ENCODE measurements at places on chromosomes 7 and 10.

- DNase-seq = no peak
Observed at GRCh38 chr7:44538093-44538797, 2.9 kb downstream of the NPC1L1 start.

DNA sequence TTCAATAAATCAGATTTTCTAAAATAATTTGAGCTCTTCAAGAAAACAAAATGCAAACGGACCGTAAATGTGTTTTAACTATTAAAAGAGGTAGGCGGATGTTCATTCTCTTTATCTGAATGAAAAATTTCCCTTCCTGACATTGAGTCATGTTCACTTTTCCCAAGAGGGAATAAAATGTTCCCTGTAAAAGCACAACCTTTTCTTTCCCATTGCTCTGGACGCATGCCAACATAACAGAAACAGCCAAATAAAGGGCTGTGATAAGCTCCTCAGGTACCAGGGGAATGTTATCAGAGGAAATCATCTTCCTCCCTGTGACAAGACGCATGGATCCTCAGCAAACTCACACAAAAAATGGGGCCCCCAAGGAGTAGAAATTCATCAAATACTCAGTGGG, 251.8 kb downstream of the MTERF1 start:
- DNase-seq = no peak

DNA sequence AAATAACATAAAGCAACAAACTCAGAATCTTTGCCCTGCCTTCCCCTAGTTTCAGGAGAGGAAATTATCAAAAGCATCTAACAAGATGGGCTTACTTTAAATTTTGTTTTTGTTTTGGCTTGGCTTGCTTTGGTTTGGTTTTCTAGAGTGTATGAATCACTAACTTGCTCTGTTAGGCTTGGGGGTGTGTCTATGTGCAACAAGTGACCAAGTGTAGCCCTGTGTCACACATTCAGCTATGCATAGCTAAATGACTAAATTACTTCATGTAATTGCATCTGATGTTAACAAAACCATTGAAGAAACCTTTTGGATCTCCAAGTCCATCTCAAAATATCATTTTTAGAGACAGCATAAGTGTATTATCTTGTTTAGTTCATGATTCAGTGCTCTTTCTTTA, 251.0 kb downstream of the TFEC start:
- DNase-seq = no peak

- DNase-seq = no peak
Observed at GRCh38 chr7:1011297-1012003, 28.5 kb downstream of the CYP2W1 start.

- no peak for DNase-seq
Observed at GRCh38 chr10:69858201-69858600, 56.5 kb downstream of the COL13A1 start.

GRCh38 chr10:128109707-128110106, 16.5 kb downstream of the MKI67 start:
- no peak for DNase-seq

DNA sequence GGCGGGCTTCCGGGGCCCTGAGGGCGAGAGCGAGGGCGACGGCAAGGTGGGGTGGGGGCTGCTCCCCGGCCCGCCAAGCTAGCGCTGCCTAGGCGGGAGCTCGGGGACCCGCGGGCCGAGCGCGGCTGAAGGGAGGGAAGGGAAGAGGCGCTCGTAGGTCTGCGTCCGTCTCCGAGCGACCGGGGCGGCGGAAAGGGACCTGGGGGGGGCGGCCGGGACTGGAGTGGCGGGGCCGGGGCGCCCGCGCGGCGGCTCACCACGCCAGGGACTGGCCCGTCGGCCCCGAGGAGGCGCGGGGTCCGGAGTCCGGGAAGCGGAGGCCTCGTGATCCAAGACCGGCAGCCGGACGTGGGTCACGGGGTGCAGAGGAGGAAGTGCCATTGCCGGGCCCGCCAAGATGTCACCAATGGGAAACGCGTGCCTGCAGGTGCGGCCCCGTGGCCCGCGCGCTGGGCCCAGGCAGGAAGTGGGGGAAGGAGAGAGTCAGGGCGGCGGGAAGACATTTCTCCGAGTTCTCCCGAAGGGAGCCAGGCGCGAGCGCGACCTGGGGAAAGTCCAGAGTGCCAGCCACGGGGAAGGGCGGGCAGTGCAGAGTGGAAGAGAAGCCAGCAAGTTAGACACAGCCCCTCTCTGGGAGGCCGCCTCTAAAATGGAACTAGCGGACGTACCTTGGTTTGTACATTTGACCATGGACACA, 11.9 kb downstream of the HNRNPF start:
- DNase-seq = peak; percentile 93

DNA sequence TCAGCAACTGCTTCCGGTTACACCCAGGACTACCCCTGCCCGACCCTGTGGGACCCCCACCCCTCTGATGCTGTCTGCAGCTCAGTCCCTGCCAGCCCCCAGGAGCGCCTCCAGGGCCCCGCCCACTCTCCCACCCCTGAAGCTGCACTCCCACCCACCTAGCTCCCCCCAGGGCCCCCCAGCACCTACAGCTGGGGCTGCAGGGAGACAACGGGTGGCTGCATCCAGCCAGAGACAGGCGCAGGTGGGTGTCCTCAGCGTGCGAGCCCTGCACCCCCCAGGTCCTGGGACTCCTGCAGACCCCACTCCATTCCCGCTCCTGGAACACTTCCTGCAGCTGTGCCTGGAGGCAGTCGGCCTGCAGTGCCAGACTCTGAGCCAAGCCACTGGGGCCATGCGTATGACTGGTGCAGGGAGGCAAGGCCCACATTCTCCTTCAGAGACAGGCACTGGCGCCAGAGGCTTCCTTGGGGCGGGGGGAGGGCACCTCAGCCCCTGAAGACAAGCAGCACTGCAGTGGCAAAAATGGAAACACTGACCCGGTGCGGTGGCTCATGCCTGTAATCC, 6.1 kb downstream of the CYP2W1 start:
- DNase-seq = no peak

DNA sequence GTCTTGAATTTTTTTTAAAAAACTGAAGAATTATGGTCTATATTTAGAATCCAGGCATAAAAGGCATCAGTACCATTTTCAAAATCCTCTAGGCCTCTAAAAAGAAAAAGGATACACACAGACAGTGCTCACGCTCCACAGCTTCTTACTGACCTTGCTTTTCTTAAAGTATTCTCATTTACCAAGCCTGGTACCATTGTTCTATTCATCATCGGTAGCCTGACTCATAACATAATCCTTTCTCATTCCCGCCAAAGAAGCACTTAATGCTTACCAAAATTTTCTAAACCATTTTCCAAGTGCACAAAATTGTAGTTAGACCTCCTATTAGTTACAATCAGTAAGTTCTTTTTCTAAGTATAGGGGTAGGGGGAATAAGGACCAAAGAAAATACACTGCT, 54.6 kb downstream of the ATE1 start:
- DNase-seq = no peak

GRCh38 chr7:117279931-117280557, 42.8 kb downstream of the WNT2 start:
- DNase-seq = no peak

- no peak for DNase-seq
Observed at GRCh38 chr7:26675143-26675887, 189.1 kb downstream of the SKAP2 start.

DNA sequence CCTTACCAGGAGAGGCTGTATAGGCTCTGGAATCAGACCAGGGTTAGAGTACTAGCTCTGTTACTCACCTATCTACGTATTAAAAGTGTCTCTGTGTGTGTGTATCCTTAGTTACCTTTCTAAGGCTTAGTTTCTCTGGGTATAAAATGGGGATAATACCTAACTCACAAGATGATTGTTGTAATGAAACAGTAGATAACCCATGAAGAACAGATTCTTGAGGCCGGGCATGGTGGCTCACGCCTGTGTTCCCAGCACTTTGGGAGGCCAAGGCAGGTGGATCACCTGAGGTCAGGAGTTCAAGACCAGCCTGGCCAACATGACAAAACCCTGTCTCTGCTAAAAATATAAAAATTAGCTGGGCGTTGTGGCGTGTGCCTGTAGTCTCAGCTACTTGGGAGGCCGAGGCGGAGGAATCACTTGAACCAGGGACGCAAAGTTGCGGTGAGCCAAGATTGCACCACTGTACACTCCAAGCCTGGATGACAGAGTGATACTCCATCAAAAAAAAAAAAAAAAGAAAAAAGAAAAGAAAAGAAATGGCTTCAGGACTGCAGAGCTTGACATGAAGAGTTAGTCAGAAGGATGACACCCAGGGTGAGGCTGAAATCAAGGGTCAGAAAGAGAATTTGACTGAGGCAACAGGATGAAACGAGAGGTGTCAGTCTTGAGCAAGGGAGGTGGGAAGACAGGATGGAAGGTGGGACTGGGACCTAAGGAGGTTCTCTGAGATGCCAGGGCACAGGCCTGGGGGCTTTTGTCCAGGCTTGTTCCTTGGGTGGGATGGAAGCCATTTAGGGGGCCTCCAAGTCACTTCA, 33.4 kb downstream of the PRKAR2B start:
- DNase-seq = no peak

DNA sequence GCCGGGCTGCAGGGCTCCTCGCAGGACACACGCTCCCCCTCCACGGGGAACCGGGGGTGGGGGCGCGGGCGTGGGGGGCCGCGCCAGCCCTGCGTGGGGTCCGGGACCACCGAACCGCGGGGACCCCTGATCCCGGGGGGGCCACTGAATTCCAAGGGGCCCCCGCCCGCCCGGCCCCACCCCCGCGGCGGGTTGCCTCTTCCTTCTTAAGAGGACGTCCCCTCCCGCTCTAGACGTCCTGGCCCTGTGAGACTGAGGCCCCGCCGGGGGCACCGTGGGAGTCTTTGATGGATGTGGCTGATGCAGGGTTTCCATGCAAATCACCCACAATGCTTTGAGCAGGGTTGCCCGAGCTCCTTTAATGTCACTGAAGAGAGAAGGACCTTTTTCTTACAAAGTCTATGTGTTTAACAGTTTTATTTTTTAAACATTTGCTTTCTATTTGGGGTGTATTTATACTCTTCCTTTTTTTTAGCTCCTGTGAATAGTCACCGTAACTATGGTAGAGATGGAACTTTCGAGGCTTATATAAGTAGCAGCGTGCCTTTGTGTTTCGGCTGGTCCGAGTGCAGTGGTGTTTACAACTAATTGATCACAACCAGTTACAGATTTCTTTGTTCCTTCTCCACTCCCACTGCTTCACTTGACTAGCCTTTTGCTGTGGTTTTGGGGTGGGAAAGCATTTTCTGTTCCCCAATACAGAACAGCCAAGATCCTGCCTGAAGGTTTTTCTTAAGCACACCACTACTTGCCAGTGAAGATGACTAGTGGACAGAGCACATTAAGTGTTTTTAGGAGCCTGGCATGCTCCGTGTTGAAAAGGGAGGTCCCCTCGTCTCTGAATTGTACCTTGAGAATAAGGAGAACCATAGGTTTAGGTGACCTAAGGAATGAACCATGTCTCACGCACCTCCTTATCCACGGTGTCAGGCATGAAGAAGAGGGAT, 44.8 kb downstream of the PDIA4 start:
- DNase-seq = peak; percentile 62

DNA sequence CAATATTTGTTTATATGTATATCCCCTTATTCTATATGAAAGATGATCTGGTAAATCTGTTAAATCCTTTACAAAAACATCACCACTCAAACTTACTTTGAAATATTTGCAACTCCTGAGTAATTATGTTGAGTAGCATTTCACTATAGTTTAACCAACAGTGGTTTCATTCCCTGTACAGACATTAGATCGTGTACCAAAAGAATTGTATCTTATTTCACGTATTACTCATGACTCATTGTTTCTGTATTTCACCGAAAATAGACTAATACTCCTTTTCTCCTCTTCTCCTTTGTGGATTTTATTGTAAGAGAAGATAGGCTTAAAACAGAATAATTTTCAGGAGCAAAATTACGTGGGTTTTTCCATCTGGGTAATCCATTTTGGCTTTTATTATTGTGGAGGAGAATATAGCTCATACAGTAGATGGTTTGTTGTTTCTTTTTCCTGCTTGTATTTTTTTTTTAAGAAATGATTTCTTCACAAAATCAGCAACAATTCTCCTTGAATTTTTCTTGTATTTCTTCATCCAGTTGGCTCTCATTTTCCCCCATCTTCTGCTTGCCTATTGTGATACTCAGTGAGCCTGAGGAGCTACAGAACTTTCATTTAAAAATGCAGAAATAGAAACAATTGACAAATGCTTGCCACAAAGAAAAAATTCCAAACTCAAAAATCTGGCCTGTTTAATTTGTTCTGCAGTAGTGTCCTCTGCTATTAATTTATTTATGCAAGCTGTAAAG, 90.6 kb upstream of the OIT3 start:
- DNase-seq = no peak
